NCI-H2107 (cell line): ENCODE measurements at places on chromosomes 12 and 14.
A peak's percentile ranks its signal among the peaks of the same experiment; 100 is the strongest.

GRCh38 chr12:47899466-47899865, 5.3 kb downstream of the VDR start:
- DNase-seq = no peak

DNA sequence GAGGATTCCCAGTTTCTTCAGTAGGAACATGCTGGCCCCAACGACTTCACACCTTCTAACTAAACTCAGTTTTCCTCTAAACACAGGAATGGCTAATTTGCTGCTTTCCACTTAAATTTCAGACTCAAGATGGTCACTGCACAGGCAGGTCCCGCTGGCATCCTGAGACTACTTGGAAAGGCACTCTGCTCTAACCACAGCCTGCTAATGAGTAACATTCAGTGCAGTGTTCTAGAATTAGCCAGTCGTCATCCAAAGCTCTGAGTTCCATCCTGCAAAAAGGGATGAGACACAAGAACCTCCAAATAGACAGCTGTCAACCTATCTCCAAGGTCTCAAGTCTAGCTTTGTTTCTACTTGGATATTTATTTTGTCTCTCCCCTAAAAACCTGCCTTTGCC, 6.0 kb downstream of the CCDC92 start:
- DNase-seq = no peak

- no peak for DNase-seq
Observed at GRCh38 chr12:122368361-122369073, 54.0 kb downstream of the CLIP1 start.

DNA sequence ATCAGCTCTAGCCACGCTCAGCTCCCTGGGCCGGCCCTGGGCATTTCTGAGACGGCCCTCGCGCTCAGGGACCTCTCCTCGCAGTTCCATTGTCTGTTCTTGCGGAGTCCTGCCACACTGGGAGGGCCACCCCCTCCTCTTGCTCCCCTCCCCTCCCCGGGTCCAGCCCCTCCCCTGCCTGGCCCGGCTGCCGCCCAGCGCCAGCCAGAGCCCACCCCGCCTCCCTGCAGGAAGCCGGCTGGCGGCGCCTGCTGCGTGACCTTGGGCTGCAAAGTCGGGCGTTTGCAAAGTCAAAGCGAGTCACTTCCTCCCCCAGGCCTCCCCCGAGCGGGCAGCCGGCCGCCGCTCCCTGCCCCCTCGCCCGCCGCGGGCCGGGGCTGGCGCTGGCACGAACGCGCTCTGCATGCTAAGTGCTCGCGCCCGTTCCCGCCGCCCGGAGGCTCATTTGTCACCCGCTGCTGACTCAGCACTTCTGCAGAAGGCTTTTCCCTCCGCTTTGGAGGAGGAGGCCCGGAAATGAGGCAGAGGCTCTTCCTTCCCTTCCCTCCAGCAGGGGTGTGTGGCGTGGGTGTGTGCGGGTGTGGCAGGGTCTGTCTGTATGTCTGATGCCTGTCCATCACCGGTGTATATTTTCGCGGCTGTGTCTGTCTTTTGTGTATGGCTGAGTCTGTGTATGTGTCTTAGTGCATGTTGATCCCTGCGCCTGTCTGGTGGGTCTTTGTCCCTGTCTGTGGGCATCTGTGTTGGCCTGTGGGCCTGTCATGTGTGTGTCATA, 72.0 kb downstream of the IRF2BPL start:
- DNase-seq = peak; percentile 98

DNA sequence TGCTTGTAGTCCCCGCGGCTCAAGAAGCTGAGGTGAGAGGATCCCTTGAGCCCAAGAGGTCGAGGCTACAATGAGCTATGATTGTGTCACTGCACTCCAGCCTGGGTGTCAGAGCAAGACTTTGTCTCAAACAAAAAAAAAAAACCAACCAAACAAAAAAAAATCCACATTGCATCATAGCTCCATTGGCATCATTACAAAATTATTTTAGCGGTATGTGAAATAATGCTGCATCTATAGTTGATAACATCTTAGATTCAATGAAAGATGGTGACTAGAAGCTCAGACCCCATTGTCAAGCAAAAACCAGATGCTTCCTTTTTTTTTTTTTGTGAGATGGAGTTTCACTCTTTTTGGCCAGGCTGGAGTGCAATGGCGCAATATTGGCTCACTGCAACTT, 14.8 kb upstream of the PTHLH start:
- DNase-seq = no peak
